Epithelial cell of prostate (primary cell): ENCODE measurements at places on chromosomes 7 and 10.

DNA sequence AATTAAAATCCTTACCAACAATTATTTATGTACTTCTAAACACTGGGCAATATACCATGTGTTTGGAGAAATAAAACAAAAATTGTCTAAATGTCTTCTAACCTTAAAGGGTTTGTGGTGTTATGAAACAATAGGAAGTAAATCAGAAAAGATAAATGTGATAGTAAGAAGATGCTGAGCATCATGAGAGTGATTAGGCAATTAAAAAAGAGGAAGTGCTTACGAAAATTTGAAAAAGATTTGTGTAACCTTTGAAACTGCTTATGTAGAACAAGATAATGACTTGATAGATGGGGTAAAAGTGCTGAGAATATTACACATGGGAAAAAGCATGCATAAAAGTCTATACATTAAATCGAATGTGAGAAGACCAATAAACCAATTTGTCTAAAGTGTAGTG is 573.4 kb upstream of the CNTNAP2 start:
- DNase-seq, result no peak

DNA sequence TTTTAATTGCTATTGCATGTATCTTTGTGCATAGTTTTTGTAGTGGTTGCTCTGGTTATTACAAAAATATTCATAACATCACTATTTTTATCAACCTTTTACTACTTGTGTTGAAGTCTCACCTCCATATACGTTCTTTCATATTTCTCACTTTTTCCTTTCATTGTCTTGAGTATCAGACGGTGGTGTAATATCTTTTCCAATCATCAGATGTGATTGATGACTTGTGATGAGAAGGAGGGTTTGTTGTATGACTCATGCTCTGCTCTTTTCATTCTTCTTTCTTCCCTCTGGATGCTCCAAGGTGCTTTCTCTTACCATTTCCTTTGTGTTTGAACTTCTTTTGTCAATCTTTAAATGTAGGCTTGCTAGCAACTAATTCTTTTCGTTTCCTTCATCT is 310.2 kb downstream of the TNS3 start:
- DNase-seq, result no peak

- no peak for DNase-seq
Observed at GRCh38 chr10:96619796-96620773, 33.3 kb upstream of the TM9SF3 start.

DNA sequence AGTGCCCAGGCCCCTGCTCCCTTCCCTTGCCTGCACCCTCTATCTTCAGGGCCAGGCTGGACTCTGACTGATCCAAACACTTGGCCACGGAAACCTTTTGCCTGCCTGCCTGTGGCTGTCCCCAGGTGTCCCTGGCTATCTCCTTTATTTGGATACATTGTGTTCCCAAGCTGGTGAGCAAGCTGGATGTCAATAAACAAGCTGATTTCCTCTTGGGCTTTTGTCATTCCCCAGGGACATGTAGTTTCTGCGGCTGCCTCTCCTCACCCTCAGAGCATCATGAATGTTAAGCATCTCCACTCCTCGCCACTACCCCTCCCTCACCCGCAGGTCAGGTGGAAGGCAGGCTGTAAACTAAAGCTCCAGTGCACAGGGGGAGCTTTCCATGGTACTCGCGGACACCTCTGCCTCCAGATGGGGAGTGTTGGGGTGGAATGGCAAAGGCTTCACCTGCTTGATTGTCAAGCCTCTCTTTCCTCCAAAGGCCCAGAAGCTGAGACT is 6.9 kb downstream of the GHRHR start:
- DNase-seq, result no peak

DNA sequence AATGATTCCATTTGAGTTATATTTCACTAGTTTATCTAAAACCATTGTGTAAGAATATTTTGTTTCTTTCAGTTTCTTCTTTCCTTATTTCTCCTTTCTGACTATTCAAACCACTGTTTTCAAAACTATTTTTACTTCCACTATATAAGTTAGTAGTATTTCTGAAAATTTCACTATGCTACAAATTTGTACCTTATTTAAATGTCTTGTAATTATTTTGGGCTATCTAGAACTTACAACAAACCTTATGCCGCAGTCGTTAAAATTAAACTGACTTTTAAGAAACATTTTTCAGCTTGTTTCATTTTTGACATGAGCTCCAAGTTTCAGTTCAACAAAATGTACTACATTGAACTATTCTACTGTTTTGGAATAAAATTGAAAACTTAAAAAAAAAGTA is 1.8 kb downstream of the TFEC start:
- DNase-seq, result no peak

GRCh38 chr10:76287856-76288255 is 856.4 kb downstream of the LRMDA start:
- DNase-seq, result no peak

DNA sequence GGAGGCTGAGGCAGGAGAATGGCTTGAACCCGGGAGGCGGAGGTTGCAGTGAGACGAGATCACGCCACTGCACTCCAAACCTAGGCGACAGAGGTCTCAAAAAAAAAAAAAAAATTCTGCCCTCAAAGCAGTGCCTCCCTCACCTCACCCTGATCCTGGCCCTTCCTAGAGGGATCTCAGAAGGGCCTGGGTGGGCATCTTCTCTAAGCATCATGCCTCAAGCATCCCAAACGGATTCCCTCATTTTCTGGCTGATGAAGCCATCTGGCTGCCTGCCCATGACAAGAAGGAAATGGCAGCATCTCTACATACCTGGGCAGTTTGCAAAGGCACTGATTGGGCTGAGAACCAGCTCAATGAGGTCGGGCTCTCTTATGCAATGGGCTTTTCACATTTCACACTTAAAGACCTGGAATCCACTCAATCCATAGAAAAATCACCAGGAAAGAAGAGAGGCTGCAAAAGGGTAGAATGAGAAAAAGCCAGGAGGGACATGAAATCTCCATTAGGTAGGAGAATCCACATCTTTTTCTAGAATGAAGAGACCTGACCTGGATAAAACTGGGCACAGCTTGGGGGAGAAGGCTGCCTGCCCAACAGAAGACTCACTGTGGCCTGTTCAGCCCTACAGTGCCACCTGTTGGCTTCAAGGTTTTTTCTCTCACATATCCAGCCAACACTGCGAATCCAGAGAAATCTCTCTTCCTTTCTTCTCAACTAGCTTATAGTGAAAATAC is 48.1 kb downstream of the PDLIM1 start:
- DNase-seq, result no peak

DNA sequence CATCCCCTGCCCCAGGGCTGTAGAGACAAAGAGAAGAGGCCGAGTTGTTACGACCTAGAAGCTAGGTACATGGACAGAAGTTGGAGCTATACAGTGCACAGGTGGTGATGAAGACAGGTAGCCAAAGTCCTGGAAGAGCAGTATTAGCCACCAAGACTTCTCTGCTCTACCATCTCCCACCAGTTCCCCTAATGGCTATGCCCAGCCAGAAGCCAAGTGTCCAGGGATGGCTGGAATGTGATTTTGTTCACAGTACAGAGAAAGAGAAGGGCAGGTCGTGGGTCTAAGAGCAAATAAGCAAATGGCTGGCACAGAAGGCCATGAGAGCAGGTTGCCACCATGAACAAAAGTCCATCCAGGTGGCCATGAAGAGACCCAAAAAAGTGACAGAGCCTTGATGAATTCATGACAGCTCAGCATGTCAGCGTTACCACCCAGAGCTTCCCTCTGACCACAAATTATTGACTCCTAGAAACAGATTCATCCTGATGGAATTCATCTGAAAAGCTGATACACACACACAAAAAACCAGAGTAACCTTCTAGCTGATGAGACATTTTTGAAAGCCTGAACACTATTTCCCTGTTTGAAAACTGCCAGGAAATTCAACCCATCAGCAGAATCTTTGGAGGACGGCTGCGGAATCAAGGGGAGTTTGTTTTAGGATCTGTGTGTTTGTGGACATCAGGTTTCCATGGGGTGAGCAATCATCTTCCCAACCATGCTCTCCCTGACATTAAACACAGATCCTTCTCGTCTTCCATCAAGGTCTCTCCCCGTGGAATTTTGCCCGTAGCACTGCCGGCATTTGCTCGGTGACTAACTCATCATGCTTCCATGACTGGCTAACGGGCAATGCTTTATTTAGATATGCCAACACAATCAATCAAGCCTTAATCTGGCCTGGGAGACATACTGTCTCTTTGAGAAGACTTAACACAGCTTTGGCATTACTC is 906.7 kb upstream of the AUTS2 start:
- no peak for DNase-seq

GRCh38 chr7:45140827-45141226 is 16.8 kb upstream of the RAMP3 start:
- no peak for DNase-seq

DNA sequence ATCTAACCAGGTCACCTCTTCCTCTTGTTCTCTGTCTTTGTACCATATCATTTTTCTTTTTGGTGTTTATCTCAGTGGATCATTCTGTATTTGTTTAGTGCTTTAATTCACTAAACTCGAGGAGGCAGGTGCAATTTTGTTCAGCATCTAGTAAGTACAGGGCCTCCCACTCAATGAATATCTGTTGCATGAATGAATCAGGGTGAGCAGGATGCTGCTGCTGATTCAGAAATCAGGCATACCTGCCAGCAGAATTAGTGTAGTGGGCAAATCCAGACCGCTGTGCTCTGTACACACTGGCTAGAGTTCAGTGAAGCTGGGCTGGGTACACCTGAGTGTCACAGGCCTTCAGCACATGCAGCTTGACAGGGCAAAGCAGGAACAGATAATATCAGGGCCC is 511.9 kb downstream of the SUGCT start:
- peak; percentile 5 for DNase-seq

- DNase-seq, result no peak
Observed at GRCh38 chr10:77500754-77501151, 136.9 kb downstream of the KCNMA1 start.
